ENCODE measurements at places on chromosomes 11 and 22.

DNA sequence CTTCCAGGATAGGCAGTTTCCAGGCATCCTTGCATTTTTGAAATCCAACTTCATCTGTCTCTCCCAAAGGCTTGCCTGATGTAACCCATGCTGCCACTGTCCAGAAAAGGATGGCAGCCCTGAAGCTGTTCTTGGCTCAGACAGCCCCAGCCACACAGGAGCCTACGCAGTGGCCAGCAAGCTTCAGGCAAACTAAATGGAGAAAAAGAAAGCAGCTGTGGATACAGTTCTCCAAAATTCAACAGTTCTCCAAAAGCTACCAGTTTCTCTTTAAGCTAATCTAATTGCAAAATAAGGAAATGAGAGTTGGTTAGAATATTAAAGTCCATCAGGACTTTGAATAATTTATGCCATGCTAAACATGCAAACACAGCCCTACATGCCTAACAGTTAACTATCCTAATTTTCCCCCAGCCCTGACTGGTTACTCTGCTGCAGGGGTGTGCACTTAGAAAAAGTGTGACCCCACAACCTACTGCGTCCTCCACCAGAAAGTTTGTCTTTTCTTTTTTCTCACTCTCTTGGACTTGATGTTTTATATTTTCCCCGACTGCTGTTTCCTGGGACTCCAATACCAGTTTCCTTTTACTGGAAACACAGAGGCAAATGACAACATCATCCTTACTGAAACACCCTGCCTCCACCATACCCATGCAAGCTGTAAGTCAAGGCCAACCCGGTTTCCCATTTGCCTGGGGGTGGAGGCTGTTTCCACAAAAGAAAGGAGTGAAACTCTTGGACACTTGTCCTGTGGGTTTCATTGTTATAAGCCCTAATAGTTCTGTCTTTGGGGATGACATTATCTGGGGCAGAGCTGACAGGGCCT lies 69.1 kb upstream of the OR5AN1 start:
- DNase-seq: no peak

- DNase-seq: no peak
Measured at GRCh38 chr11:109237636-109238035, 184.4 kb upstream of the C11orf87 start.

- DNase-seq: no peak
Measured at GRCh38 chr11:74008373-74009229, at the start of gene UCP3. TSS of gene UCP3 (minus strand) at chr11:74009085. CDS start at chr11:74007042, 2,043 bp downstream.

GRCh38 chr11:111364503-111364902 lies 14.6 kb downstream of the POU2AF1 start:
- DNase-seq: no peak
